ENCODE measurements at places on chromosomes 2 and 18.

GRCh38 chr2:17765398-17765797, 11.5 kb downstream of the GEN1 start:
- DNase-seq, result no peak

DNA sequence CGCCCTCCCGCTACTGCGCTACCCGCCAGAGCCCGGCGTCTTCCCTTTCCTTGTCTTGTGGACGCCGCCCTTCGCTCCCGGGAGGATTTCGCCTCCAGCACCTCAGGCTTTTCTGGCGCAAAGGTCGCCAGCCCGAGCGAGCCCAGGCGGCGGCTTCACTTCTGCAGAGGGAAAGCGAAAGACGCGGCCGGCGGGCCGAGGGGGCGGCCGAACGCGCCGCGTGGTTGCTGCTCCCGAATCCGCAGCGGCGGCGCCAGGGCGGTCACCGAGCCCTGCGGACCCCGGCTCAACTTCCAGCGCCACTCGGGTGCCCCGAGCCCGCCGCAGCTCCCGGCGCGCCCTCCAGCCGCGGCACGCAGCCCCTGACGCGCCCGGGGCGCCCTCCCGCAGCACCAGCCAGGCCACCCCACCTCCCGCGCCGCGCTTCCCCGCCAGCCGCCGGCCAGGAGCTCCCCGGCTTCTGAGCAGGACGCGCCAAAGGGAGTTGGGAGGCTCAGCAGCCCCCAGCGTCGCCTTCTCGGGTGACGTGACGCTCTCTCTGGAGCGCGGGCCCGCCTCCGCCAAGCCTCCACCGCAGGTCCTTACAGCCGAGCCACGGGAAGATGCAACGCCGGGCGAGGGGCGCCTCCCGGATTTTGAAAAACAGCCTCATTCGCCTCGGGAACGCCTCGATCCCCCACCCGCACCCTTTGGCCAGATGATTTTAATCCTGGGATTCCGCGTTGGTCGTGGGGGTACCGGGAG, 84.9 kb upstream of the EPB41L3 start:
- no peak for DNase-seq

GRCh38 chr2:241553981-241554380, 4.6 kb upstream of the BOK start:
- no peak for DNase-seq

- DNase-seq, result no peak
Measured at GRCh38 chr2:8455236-8456150, 226.4 kb upstream of the ID2 start.

DNA sequence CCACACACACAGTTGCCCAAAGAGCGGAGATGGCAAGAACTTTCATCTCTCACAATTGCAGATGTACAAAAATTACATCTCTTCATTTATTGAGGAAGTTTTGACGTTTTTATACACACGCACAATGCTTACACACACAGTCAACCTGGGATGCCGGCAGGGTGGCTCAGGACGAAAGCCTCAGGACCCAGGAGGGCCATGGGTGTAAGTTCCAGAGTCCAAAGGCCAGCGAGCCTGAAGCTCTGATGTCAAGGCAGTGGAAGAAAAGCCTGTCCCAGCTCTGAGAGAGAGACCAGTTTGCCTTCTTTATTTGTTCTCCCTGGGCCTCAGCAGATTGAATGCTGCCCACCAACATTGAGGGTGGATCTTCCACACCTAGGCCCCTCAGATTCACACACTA, 10.1 kb downstream of the AMER3 start:
- no peak for DNase-seq

DNA sequence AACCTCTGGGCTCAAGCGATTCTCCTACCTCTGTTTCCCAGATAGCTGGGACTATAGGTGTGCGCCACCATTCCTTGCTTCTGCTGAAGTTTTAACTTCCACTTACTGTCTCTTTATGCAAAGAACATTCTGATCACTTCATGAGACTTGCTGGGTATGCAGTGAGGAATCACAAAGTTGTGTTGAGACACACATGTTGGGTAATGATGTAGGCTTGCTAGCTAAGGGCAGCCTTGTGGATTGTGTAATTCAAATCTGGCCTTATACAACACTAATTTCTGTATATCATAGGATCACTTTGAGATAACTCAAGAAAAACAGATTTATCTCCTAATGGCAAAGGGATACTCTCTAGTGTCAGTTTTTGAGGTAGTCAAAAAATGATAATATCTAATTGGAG, 24.2 kb downstream of the XRCC5 start:
- no peak for DNase-seq

DNA sequence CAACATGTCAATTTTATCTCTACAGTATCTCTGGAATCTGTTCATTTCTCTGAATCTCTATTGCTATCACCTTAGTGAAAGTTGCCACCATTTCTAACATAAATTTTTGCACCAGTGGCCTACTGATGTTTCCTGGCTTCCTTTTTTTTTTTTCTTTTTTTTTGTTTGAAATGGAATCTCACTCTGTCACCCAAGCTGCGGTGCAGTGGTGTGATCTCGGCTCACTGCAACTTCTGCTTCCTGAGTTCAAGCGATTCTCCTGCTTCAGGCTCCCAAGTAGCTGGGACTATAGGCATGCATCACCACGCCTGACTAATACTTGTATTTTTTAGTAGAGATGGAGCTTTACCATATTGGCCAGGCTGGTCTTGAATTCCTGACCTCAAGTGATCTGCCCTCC, 35.1 kb downstream of the KCNJ13 start:
- no peak for DNase-seq

GRCh38 chr18:40662898-40663437, 1292.1 kb upstream of the PIK3C3 start:
- no peak for DNase-seq

GRCh38 chr2:37711308-37711731, 39.9 kb upstream of the CDC42EP3 start:
- DNase-seq, result no peak

- DNase-seq, result no peak
Measured at GRCh38 chr18:74899554-74899953, 301.9 kb downstream of the ZNF407 start.

GRCh38 chr2:219028996-219029828, 12.1 kb downstream of the CFAP65 start:
- DNase-seq, result no peak

DNA sequence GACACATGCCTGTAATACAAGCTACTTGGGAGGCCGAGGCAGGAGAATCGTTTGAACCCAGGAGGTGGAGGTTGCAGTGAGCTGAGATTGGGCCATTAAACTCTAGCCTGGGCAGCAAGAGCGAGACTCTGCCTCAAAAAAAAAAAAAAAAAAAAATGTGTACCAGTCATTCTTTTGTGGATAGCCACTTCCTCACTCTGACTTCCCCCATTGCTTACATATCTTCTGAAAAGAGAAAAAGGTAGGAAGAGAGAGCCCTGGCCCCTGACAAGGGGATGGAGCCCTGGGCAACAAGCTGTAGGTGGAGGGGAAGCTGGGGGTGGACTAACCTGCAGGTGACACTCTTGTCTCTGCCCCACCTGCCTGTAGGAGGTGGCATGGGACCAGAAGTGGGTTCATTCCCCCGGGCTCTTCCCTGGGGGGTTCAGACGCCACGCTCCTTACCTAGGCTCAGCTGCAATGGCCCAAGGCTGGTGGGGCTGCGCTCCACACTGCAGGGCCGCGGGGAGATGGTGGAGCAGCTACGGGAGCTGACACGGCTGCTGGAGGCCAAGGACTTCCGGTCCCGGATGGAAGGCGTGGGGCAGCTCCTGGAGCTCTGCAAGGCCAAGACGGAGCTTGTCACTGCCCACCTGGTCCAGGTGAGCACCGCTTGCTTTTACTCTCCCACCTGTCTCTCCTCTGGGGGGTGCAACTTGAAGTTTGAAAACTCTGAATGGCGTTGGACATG, 39.1 kb downstream of the PCARE start:
- no peak for DNase-seq

GRCh38 chr18:12904012-12904516, 20.0 kb upstream of the PTPN2 start:
- no peak for DNase-seq
